ENCODE measurements at places on chromosomes 5 and 9. TPM values are rescaled to one million over a fixed set of nuclear protein-coding genes. Genes with fewer than 3 reads are reported as not detected.

Gene IRX1
- total RNA-seq, result 13.8 TPM

DNA sequence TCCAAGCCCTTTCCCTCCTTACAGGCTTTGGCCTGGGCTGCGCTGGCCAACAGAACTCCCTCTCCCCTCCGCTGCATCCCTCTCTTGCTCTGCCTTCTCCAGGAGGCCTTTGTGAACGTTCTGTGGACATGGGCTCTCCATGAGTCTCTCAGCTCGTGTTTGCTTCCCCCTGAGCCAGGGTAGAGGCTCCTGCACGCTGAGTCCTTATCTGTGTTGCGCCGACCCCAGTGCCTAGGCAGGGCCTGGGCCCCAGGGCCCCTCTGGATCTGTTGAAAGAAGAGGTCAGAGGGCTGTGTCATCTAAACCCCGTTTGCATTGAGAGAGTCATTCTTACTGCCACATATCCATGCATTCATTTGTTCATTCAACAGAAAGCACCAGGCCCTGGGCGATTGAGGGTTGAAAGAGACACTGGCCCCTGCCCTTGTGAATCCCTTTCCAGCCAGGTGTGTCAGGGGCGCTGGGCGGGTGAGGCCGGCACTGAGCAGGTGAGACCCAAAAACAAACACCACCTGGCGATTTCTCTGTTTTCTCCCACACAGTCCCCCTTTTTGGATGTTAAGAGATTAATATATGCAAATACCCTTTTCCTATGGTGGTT, 111.2 kb upstream of the IER5L start:
- no peak overlapping the region for H3K27ac ChIP-seq
- no peak overlapping the region for H3K4me3 ChIP-seq
- no peaks in the 10 kb centered on the region for H3K4me1 ChIP-seq
- DNase-seq, result no peak
- no peaks in the 10 kb centered on the region for H3K27me3 ChIP-seq

GRCh38 chr9:98833090-98833956, 25.9 kb downstream of the GALNT12 start:
- H3K27ac ChIP-seq, result no peak overlapping the region
- peaks cover 58% of the 10 kb centered on the region for H3K27me3 ChIP-seq
- DNase-seq, result no peak

Gene PROB1
- 3.1 TPM for total RNA-seq

- no peaks in the 10 kb centered on the region for H3K4me1 ChIP-seq
- no peak overlapping the region for H3K27ac ChIP-seq
- peaks cover 43% of the 10 kb centered on the region for H3K36me3 ChIP-seq
- no peak overlapping the region for H3K4me3 ChIP-seq
These were observed 49.6 kb downstream of the FAT2 start for GRCh38 chr5:151541571-151541970.

Gene PLAC8L1
- 3.0 TPM for total RNA-seq

DNA sequence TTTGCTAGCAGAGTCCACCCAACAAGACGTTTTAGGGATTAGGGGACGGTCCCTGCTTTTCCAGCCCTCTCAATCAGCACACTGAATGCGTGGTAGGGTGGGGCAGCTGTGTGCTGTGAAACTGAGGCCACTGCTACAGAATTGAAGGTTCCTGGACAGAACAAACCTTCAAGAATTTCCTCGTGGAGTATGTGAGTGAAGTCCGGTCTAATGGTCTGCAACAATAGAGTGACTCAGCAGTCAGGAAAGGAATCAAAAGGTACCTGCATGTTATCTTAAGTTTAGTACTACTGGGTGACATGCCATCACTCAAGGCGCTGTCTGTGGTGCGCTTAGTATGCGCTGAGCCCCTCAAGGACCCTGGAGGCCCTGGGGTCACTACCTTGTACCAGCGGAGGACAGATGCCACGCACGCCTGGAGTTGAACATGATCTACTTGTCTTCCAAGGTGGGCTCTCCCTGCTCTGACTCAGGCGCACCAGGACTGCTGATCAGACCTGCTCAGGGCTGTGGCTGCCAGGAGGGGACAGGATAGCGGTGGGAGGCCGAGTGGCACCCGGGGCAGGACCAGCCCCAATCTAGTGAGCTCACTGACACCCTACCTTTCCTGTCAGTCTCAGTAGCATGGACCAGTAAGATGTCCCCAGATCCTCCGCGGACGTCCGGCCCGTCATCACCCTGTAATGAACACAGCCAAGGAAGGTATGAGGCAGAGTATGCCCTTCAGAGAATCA, 50.5 kb downstream of the PRRT1B start:
- H3K4me3 ChIP-seq, result no peak overlapping the region
- peaks cover 29% of the 10 kb centered on the region for H3K36me3 ChIP-seq
- peaks cover 4% of the 10 kb centered on the region for H3K4me1 ChIP-seq
- DNase-seq, result no peak
- no peak overlapping the region for H3K27ac ChIP-seq

Gene TSSK1B
- 0.39 TPM for total RNA-seq

Gene FAM81B
- total RNA-seq, result not detected

Data from MCF 10A (cell line).